Hepatic stellate cell (primary cell): ENCODE measurements at places on chromosomes 3 and 15.

DNA sequence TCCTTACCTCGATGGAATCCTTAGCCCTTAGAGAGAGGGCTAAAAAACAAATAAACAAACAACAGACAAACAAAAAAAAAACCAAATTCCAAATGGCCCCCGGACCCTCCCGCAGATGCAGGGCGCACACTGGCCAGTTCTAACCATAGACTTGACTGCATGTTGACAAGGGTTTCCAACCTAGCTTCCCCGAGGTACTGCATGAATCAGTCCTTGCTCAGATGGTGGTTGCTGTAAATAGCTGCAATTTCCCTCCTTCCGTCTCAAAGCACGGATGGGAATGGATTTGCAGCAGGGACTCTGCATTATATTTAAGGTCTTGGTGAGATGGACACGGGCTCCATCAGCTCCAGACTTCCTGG lies 162.8 kb downstream of the CD47 start:
- DNase-seq: peak; percentile 40

GRCh38 chr15:40029979-40030893 lies 8.7 kb downstream of the SRP14 start:
- DNase-seq: no peak

- DNase-seq: no peak
These were observed 15.3 kb upstream of the ARL14 start for GRCh38 chr3:160661660-160662059.

DNA sequence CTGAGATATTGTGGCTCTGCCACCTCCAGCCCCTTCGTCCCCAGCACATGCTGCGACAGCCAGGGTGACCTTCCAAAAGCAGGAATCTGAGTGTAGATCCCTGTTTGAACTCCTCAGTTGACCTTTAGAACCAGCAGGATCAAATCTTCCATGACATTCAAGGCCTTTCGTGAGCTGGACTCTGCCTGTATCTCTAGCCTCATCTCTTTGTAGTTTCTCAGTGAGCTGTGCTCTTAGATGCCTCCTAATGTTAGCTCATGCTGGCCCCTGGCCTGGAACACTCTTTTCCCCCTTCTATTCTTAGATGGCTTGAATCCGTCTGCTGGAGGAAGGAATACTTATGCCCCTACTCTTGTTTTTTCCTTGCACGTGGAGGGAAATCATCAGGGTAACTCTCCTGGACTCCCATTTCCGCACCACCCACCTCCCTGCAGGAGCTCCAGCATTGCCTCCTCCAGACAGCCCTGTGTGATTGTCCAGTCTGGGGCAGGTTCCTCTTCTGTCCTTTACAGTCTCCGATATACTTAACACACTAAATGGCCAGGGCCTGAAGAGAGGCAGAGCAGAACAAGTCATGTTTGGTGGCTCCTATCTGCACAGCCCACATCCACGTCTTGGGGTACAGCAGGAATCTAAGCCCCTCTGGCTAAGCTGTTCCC lies 26.7 kb upstream of the CHRNB4 start:
- DNase-seq: no peak

DNA sequence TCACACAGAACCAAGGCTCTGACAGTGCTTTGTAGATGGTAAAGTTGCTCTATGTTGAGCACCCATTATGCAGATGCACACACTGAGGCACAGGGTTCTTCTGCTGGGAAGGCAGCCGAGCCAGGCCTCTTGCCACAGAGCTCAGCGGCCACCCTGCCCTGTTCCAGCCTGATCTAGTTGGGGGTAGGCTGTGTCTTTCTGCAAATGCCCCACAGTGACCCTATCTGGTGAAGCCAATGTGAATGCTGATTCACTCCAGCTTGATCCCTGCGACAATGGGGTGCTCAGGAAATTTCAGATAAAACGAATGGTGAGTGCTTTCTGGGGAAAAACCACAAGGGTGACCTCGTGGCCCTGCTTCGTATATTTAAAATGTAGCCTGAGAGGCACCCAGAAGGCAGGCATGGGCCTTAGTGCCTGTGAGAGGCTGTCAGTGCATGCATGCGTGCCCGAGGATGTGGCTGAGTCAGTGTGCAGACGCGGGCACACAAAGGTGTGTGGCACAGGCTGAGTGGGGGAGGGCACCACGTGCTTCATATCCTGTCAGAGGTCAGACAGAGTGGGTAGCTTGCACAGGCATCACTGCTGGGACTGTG lies 85.7 kb downstream of the ATP2B2 start:
- no peak for DNase-seq

DNA sequence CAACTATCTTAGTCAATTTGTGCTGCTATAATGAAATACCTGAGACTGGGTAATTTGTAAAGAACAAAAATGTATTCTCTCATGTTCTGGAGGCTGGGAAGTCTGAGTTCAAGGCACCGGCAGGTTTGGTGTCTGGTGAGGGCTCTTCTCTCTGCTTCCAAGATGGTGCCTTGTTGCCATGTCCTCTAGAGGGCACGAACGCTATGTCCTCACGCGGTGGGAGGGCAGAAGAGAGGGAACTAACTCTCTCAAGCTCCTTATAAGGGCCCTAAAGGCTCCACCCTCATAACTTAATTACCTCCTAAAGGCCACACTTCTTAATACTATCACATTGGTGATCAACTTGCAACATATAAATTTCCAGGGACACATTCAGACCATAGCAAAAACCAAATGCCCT lies 108.4 kb downstream of the ADAMTSL3 start:
- DNase-seq: no peak

DNA sequence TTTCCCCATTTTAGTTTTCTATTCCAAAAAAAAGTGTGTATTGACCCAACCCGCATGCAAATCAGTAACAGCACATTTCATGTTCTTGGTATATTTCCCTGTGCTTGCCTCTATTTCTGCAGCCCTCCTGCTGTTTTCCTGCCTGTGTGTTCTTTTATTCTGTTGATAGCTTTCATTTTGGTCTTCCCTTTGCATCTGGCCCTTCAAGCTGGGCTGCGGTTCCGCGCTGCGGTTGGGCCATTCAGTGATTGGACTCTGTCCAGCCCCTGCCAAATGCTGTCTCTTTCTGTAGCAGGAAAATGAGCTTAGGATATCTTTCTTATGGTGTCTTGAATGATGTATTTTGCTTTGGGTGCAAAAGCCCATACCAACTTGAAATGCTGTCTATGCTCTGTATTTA lies 49.9 kb downstream of the ZNF621 start:
- DNase-seq: no peak

DNA sequence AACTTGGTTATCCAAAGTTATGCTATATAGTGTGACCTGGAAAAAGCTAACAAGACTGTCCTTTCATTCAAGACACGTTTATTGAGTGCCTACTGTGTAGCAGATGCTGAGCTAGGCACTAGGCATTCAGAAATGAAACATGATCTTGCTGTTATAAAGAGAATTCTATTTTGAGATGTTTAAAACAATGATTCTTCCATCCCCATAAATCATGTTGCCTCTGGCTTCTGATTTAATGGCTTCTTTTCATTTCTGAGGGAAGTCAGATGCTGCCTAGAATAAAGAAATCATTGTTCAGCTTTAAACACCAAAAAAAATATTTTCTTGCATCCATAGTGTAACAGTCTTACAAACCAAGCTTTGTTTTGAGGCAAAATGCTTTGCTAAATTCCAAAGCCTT lies 620.9 kb upstream of the UBE2E2 start:
- no peak for DNase-seq

GRCh38 chr3:143035466-143036211 lies 34.3 kb downstream of the U2SURP start:
- DNase-seq: no peak

- DNase-seq: no peak
These were observed 22.6 kb downstream of the SFMBT1 start for GRCh38 chr3:53023072-53023823.

DNA sequence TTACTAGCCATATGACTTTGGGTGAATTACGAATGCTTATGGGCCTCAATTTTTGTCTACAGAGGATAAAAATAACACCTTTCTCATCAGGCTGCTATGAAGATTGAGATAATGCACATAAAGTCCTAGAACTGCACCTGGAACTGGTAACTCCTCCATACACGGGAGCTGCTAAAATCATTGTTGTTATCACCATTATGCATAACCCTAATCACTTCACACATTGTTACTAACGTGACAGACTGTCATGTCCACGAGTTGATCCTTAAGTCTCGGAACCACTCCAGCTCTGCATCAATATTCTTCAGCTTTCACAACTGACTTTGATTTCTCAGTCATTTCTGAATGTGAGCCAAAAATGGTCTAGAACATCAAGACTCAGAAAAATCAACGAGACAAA lies 64.1 kb downstream of the RFTN1 start:
- no peak for DNase-seq

GRCh38 chr15:52798529-52799101 lies 8.5 kb upstream of the ONECUT1 start:
- DNase-seq: no peak

GRCh38 chr3:147656023-147656422 lies 246.9 kb downstream of the ZIC1 start:
- no peak for DNase-seq

GRCh38 chr3:150495149-150495548 lies 51.1 kb downstream of the SERP1 start:
- DNase-seq: no peak

- peak; percentile 96 for DNase-seq
These were observed at the start of gene DCUN1D1 for GRCh38 chr3:182980204-182981037. TSS of gene DCUN1D1 (minus strand) at chr3:182980538. CDS start at chr3:182980489, 49 bp downstream.

DNA sequence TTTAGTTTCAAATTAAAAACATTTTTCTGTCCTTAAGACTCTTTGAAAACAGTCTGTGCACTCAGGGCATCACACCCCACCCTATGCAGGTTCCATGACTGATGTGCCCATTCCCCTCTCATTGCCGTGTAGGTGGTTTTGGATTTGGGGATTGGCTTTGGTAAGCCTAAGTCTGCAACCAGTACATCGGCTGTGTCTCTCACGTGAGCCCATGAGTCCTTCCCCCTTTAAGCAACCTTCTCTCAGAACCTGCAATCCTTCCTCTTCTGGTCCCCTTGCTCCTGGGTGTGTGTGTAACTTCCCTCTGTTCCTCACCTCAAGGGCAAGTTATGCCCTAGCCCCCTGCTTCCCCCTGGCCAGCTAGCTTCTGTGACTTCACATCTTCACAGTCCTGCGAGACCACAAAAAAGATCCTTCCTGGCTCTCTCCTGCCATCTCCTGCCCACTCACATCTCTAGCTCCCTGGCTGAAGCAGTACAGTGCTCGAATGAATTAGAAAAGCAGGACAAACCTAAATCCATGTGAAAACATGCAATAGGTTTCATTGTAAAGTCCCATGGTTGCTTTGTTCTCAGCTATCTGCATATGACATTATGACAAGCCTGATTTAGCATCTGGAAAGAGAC lies 126.7 kb downstream of the UACA start:
- no peak for DNase-seq

GRCh38 chr3:69391554-69391953 lies 5.7 kb upstream of the FRMD4B start:
- no peak for DNase-seq

GRCh38 chr3:192408647-192409200 lies 318.6 kb downstream of the FGF12 start:
- no peak for DNase-seq

DNA sequence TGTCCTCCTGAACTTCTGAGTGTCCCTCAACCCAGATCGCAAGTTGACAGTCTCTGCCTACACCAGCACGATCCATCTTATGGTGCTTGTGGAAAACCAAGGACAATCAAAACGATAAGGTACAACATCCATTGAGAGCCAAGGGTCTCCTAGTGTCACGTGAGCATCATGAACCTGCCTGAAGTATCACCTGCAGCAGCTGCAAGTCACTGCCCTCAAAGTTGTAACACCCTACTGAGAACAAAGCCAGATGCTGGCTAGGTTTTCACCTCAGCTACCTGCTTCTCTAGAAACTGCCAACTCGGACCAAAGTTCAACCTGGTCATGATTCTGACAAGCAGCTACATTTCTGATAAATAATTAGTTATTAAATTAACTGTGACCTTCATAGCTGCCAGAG lies 17.5 kb downstream of the C2CD4B start:
- no peak for DNase-seq

GRCh38 chr3:56001537-56001936 lies 466.7 kb downstream of the ERC2 start:
- DNase-seq: no peak

DNA sequence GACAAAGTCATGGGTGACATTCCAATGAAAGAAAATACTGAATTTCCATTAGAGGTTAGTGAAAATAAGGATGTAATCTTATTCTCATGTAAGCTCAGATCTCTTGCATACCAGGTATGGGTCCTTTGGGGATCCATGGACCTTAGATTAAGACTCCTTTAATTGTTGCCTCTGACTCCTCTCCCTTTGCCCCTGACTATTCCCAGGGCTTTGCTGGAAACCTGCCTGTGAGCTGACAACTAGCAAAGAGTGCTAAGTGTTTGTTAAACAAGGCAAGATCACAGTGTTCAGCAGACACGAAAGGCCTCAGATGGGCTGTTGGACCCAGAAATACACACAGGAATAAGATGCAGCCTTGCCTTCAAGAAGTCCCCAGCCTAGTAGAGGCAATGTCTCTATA lies 32.1 kb downstream of the ACKR2 start:
- DNase-seq: no peak

DNA sequence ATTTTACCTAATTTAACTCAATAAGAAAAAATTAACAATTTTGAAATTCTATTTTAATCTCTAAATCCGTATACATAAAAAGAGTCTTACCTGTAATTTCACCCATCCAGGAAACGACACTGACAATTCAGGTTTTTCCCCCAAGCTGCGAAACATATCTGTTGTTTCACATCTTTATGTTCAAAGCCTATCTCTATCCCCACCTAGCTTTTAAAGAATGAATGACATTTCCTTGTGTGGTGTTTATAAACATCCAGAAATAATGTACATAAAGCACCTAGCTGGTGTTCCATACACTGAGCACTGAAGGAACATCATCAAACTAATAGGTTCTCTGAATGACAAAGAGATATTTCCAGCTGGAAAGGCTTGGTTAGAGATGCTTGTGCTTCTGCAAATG lies 867.8 kb downstream of the SQOR start:
- DNase-seq: no peak

- DNase-seq: no peak
These were observed 194.8 kb downstream of the SSR3 start for GRCh38 chr3:156360083-156360482.

- peak; percentile 8 for DNase-seq
These were observed 15.1 kb downstream of the PLSCR5 start for GRCh38 chr3:146589899-146590508.

DNA sequence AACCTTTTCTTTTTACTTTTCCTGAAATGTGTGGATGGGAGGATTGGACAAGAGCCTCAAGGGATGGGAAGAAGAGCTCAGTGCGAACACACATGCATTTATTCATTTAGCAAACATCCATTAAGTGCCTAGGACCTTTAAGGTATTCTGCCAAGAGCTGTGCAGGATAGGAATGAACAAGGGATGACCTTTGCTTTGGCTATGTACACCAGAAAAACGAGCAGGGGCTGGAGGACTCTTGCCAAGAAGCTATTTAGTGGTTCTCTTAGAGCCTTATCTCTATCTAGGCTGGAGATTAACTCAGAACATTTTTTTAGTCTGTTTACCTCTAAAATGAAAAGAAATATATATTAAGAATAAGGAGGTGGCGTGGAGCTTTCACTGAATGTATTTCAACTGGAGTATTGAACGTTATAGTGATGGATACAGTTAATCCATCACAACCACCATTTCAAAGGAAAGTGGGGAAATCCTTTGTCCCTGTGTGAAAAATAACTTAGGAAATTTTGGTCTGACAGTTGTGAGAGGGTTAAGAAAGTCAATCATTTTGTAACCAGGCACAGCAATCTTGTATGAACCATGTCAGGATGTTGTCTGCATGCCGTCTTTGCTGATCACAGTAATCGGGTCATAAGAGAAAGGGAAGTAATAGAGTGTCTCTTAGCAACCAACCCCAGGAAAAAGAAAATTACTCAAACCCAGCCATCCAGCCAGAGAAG lies 279.0 kb downstream of the LPP start:
- DNase-seq: no peak

GRCh38 chr15:60916032-60916678 lies 312.9 kb downstream of the RORA start:
- no peak for DNase-seq
